Activated T-cell treated with anti-CD3 and anti-CD28 coated beads for 1 hour (primary cell): ENCODE measurements at places on chromosomes 13 and 19.

- peak; percentile 70 for DNase-seq
These were observed 47.4 kb upstream of the RCBTB2 start for GRCh38 chr13:48580185-48580803.

DNA sequence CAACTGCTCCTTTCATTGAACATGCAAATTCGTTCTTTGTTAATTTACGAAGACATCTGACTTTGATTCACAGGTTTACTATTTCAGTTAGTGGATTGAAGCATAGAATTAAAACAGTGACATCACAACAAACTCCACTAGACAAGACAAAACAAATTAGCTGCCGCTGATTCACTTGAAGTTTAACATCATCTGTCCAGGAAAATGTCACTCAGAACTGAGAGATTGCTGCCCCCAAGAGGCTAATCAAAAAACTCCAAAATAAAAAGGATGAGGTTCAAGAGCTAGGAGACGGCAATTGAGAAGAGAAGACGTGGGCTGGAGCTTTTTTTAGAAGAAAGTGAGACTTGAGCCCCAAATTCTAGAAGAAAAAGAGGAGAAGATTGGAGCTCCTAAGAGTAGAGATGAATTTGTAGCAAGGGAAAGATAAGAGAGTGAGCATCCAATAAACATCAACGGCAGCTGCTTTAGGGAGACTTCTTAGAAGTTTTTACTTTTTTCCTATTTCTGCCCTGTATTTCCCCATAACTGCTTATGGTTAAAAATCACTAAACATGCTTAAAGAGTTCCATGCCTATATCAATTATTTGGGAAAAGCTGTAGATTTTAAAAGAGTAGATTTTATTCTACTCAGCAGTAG, 40.8 kb upstream of the TPP2 start:
- no peak for DNase-seq

GRCh38 chr13:73224703-73225102, 165.9 kb downstream of the KLF5 start:
- no peak for DNase-seq

- no peak for DNase-seq
These were observed 11.1 kb upstream of the RSPH6A start for GRCh38 chr19:45825917-45826893.

DNA sequence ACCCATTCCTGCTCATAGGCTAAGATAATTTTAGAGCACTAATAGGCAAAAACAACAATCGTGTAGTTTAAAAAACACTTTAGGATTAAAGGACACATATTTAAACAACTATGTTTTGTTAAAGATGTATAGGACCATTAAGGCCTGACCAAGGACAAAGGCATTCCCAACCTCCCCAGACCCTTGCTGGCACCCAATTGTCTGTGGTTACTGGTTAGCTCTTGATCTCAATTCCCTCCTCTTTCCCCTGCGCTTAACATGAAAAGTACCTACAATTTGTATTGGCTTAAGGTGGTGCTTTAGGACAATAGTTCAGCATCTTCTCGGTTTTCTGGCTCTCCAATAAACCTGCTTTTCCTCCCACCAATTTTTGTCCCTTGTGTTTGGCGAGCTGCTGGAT, 51.0 kb downstream of the TEX26 start:
- no peak for DNase-seq
